ENCODE measurements at places on chromosomes 2 and 18.
A peak's percentile ranks its signal among the peaks of the same experiment; 100 is the strongest.

GRCh38 chr18:79251021-79251420 lies 144.7 kb upstream of the NFATC1 start:
- ATAC-seq: no peak

DNA sequence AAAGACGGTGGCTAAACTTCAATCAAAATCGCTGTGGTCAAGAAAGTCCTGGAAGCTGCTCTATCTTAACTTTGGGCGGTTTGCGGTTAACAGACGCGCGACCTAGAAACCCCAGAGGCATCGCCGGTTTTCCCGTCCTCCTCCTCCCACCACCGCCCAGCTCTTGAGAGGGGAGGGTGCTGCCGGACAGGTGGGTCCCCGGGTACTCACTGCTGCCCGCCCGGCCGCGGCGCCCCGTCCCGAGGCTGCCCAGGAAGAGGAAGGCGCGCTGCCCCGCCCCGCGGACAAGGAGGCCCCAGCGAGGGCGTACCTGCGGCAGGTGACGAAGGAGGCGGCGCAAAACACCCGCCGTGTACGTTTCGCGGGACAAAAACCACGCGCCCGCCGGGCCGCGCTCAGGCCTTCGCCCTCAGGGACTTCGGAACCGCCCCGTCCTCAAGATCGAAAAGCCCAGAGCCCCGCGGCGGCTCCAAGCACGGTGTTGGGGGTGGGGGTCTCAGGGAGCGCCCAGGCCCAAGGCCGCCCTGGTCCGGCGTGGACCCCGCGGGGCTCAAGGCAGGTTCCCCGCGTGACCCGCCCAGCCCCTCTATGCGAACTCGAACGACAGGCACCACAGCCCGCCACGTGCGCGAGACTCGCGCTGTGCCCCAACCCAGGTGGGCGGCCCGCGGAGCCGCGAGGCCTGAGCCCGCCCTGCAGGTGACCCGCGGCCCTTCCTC lies at the start of gene SH3YL1:
TSS of gene SH3YL1 (minus strand) at position 259 of the 719 bp plus-strand sequence. CDS start at position 211, 48 bp downstream.
- ATAC-seq: peak; percentile 64

- ATAC-seq: no peak
These were observed 93.5 kb downstream of the VWA3B start for GRCh38 chr2:98180456-98180855.

DNA sequence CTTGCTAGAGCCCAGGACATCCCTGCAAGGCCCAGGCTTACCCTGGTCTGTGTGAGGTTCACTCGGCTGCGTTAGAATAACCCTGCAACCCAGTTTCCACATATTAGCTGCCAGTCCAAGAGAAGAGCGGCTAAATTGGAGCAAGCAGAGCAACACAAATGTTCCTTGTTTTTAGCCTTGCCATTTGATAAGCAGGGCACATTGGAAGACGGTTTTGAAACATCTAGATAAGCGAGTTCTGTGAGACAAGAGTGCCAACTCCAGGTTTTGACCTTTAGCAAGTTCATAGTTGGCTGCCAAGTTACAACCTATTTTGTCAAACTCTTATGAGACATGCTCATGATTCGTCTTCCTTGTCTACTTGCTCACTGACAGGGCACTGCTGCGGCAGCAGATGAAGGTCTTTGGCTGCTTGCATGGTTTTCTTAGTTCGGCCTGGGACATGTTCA lies 23.5 kb downstream of the DPP4 start:
- no peak for ATAC-seq

DNA sequence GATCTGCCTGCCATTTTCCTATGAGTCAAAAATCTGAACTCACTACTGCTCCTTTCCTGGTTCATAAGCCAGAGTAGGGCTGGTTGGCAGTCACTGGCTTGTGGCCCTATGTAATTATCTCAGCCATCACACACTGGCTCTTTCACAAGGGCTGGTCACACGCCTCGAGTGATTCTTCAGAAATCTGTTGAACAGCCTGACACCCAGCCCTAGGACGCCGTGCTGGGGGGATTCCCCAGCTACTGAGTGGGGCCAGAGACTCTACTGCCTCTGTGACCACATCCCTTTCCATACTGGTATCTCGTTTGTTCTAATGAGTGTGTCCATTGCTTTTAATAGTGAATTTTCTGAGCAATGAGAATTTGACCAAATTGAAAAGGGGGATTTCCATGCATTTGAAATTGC lies 45.8 kb upstream of the RBM44 start:
- ATAC-seq: peak; percentile 100

GRCh38 chr2:231530099-231531011 lies at the start of gene NMUR1:
TSS of gene NMUR1 (minus strand) at chr2:231530445. CDS start at chr2:231530361, 84 bp downstream.
- peak; percentile 78 for ATAC-seq

DNA sequence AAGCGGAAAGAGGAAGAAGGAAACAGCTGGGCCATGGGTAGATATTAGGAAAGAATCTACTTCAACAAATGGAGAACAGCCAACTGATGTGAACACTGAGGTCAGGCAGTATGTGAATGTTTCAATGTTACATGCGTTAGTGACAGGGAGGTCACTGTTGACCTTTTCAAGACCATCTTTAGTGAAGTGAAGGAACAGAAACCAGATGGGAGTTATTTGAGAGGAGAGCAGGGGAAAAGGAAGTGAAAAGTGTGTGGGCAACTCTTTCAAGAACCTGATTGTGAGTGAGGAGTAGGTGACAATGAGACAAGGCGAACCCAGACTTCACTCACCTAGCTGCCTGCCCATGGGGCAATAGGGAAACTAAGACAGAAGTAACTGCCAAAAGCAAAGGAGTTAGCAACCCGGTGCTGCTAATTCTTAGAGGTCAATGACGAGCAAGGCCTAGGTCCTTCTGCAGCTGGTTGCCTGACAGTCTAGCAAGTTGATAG lies 67.0 kb downstream of the SP3 start:
- ATAC-seq: peak; percentile 97

GRCh38 chr2:232571026-232571474 lies 20.6 kb downstream of the EIF4E2 start:
- no peak for ATAC-seq

DNA sequence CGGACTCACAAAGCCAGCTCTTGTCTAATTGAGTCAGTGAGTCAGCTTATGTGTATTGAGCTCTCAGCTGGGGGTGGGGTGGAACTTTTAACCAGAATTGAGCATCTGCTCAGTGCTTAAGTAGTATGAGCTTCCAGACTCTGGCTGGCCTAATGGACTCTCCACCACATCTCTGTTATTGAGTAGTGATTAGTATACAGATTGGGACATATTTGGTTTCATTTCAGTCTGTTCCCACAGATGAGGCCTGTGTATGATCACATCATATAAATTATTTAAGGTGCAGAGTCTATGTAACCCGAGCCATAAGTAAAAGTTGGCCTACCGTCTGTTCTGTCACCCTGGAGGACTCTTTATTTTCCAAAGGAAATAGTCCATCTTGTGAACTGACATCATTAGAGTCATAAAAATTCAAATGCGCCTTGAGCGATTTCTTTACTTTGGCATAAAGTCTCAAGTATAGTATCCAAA lies 152.1 kb downstream of the THSD7B start:
- ATAC-seq: no peak

DNA sequence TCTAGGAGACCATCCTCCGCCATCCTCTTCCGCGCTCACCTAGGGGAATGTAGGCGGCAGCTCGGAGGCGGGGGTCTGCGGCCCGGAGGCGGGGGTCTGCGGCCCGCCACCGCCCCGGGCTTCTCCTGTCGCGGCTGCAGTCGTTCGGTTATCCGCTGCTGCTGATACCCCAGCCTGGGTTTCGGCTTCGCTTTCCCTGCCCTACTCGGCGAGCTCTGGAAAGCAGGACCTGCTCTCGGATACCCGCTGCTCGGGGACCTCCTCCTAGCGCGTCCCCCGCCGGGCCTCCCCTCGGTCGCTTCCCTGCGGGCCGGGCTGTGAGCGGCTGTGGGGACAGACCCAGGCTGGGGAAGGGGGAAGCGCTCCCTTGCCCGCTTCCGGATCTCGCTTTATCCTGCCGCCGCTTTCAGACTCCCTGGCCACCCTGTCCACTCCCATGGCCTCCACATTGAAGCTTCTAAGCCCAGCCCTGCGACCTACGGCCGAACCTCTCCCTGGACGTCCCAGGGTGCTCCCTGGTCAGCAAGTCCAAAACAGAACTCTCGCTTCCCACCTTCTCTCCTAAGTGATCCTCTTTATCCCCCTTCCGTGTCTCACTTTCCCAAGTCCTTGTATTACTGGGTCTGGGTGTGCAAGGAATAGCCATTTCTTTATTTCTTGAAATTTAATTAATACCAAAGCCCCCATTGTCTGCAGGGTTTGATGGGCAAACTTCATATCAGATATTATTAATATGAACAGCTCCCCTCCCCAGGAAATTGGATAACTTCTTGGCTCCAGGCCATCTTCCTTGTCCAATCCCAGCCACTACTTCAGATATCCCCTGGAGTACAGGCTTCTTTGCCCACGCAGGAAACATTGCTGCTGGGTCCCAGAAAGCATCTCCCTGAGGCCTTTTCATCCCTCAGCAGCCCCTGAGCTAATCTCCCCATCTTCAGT lies 769 bp downstream of the FKBP1B start:
- ATAC-seq: no peak

DNA sequence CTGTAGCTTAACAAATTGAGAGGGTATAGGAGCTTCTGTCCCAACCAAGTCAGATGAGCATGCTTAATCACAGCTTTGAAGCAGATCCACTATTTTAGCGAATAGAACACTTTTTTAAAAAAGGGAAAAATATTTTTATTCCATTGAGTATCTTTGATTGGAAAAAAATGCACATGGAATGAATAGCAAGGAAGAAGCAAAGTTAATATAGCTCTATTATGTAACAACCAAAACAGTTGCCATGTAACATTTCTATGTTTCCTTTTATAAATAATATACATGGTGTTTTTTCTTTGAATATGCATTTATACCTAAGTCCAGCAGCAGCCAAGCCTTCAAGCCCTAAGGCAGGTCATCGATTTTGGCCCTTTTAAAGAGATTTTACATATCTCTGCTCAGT lies 21.4 kb upstream of the SPTBN1 start:
- ATAC-seq: no peak

GRCh38 chr2:219045937-219046550 lies 4.7 kb upstream of the CFAP65 start:
- no peak for ATAC-seq

DNA sequence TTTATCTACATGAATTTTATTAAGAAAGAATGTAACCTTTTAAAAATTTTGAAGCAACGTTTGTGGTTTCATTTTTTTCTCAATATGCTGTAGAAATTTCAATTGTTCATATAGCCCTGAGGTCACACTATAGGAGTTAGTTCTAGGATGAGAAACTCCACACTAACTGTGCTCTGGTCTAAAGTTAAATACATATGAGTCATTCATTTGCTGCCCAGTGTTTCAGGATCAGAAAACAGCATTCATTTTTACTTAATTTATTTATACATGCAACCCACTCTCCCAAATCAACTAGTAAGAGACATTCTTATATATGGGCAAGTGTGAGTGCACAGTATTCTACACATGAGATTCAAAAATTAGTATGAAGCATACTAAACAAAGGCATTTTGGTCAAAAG lies 137.9 kb downstream of the DOCK10 start:
- no peak for ATAC-seq

DNA sequence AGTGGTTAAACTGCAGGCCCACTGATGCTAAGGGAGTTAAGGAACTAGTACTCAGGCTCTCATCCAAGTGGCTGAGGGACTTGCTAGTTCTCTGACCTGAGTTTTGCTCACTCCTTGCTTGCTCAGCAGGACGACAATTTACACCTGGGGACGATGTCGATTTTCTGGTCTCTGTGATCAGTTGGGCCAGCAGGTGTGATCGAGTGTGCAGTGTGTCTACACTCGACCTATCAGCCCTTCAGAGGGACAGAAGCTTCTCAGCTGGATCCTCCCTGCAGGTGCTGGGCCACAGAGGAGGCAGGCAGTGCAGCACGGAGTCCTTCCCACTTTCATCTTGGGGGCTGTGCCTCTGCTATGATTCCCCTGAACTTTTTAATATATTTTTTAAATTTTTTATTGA lies 71.5 kb downstream of the KCNS3 start:
- ATAC-seq: no peak

- no peak for ATAC-seq
These were observed 19.3 kb upstream of the TMEM87B start for GRCh38 chr2:112035786-112036185.

DNA sequence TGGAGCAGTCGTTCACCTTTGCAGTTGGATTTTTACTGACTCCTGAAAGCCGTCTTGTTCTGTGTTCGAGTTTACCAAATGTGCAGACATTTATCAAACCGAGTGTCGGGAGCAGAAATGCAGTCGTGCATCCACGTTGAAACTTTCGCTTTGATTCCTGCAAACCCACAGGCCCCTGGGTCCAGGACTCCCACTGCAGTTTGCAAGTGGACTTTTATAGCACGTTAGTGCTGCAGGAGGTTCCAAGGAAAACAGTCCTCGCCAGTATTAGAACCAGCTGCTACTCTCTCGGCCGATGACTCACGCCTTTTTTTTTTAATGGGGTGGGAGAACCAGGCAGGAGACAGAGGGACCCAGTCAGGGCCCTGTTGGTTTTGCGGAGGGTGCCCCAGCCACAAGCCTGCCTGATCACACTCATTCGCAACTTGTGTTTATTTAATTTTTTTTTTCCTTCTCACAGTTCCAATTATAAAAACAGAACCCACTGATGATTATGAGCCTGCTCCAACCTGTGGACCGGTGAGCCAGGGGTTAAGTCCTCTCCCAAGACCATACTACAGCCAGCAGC lies 90.1 kb downstream of the NFATC1 start:
- ATAC-seq: no peak

DNA sequence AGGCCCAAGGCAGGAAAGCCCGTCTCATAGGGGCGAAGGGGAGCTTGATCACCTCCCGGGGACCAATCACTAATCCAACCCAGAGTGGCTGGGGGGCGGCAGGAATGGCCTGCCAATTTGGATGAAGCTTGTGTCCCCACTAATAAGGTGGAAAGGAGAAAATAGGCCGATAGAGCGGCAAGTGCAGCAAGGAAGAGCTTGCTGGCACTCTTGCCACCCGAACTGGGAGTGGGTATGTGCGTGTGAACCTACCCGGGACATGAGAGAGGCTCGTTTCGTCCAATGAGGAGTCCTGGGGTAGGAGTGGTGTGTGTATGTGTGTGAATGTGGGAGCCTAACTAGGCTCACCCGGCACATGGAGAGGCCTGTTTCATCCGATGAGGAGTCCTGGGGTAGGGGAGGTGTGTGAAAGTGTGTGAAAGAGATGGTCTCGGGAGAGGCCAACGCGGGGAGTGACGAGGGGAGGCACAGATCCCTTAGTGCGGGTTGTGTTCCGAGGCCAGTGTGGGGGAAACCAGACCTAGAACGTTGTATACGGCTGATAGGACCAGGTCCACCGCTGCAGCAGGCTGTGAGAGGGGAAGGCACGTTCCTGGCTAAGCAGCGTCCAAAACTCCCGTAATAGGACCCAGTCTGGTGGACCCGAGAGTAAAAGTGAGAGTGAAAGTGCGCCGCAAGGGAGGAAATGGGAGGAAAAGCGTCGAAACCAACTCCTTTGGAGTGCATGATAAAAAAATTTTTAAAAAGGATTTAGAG lies 47.1 kb upstream of the SELENOI start:
- peak; percentile 75 for ATAC-seq

GRCh38 chr2:195561116-195561921 lies 95.7 kb upstream of the SLC39A10 start:
- peak; percentile 81 for ATAC-seq

- peak; percentile 83 for ATAC-seq
These were observed 63.5 kb downstream of the TGIF1 start for GRCh38 chr18:3513481-3513880.

- ATAC-seq: no peak
These were observed 1.1 kb downstream of the MAP2 start for GRCh38 chr2:209424781-209425470.

Data from stimulated activated memory B cell treated with anti-CD40 and anti-IgM and Interleukin-4, amounts not matched to agents 10 μg/mL and 1 μg/mL and 100 μg/mL, for 72 hours (primary cell).